ENCODE measurements at places on chromosomes 2 and 18.

DNA sequence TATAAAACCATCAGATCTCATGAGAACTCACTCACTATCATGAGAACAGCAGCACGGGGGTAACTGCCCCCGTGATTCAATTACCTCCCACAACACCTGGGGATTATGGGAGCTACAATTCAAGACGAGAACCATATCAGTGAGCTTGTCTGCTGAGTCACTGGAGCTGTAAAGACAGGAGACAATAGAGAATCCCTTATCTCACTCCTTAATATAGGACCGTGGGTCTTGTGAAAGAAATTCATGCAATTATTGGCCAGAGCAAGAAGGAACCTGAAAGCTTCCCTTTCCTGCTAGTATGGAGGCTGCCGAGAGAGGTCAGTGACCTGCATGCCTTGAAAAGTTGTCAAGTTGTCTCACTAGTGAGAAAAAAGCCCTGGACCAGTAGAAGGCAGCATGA lies 9.5 kb upstream of the TNFAIP6 start:
- DNase-seq: no peak

GRCh38 chr18:27004056-27004829 lies 138.7 kb upstream of the AQP4 start:
- no peak for DNase-seq

DNA sequence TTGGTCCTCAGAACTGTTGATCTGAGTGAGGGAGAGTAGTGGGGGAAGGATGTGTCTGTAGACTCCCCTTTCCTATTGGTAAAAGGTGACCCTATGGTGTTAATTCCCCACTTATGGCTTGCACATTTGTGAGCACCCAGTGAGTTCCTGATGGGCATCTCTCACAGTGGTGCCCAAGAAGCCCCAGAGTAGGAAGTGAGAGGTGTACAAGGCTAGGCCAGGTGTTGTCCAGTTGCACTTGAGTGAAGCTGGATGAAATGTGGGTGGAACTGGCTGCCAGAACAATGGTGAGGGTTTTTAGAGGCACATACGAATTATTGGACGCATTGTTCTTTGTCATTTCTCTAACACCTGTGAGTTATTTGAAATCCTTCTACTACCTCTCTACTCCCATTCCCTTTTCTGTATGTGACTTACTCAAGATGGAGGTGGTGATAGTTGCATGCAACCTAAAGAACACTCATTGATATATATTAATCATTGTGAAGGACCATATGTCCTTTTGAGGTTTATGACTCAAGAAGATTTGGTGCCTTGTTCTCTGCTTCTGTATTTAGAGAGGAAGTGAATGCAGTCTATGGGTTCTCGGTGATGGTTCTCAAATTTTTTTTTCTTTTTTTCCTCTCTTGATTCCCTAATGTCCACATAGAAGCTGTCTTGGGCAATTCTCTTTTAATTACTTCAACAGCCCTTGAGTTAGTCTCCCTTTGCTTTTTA lies 162.7 kb downstream of the FSHR start:
- DNase-seq: no peak

DNA sequence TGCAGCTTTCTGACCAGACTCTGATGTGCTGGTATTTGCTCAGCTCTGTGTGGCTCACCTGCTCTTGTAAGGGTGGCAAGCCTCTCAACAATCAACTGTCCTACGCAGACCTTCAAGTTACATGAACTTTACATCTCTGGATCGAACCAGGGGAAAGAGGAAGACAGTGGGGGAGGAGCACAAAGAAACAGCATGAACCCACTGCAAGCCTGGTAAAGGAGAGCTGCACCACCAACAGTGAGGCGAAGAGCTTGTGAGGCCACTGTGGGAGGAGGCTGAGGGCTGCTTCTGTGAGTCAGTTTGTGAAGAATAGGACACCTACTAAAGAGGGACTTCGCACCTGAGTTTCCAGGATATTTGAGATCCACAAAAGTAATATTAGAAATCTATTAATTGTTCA lies 18.8 kb upstream of the FAM110C start:
- DNase-seq: no peak

GRCh38 chr18:27717816-27718215 lies 459.1 kb downstream of the CDH2 start:
- no peak for DNase-seq

GRCh38 chr2:113281910-113282746 lies 3.4 kb upstream of the PAX8 start:
- DNase-seq: no peak

DNA sequence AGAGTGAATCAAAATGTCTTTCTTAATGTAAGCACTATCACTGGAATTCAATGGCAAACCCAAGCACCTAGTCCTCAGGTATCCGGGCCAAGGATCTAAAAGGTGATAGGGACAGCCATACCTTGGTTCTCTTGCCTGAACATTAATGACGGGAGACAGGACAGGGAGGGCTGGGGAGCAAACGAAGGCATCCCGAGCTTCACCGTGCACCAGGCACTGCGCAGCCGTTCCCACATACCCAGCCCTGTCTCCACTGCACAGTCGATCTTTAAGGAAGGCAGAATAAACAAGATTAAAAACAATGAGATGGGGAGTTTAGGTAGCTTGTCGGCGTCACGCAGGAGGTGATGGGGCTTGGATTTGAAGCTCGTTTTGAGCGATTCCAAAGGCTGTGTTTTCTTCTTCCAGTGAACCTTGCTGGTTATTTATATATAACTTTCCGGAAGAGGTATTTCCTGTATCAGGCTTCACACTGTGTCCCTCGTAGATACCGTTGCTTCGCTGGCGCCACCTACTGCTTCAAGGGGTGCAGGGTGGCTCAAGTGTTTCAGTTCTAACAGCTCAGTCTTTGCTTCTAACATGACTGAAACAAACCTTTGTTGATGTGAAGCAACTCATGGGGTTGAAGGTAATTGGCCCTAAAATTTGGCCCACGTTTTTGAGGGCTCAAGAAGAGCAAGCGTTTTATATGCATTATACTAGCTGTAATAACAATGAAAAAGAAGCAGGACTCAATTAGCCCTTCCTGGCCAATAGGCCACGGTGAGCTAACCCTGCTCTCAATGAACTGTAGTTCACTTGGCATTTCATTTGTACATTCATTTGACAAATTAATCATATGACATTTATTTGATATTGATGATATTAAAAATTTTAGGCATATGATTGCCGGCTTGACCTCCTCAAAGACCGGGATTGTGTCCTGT lies 77.4 kb downstream of the DCDC2C start:
- DNase-seq: peak; percentile 75

DNA sequence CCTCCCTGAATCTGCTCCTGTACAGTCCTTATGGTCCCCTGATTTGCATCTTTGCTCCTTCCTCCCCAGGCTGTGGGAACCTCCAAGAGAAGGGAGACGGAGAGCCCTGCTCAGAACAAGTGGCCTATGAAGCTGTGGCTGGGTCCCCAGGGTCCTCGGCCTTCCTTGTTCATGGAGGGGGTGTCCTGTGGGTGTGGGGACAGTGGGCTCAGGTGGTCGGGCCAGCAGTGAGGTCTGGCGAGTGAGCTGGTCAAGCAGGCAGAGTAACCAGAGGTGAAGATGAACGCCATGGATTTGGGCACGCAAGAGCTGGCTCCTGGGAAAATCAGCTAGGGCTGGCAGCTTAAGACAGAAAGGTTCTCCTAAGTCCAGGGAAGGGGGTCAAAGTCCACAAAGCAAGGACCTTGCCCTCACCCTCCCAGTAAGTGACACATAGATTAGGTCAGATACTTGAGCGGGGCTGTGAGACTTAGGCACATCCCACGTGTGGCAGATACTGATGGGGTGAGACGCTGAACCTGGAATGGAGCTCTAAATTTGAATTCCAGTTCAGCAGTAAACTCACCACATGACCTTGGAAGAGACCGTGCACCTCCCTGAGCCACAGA lies 24.8 kb downstream of the GNLY start:
- no peak for DNase-seq

DNA sequence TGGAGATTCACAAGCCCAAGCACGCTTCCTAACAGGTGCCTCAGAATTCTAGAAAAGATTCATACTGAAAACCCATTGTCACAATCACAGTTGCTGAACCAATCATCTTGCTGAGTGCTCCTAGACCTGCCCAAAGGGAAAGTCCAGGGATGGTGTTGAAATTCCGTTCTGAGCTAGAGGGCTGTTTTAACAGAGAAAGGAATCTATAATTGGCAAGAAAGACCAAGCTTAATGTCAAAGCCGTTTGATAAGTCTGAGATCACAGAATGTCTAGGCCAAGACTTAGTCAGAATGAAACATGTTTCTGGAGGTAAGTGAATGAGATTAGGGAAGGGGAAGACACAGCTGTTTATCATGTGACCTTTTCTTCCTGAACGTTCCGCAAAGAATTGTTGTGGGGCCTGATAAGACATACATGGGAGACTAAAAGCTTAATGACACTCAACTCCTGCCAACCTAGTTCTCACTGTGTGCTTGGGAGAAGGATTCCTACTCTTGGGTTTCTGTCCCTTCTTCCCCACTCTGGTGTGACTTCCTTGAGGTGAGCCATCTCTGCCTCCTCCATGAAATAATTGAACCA lies 27.5 kb downstream of the PMAIP1 start:
- DNase-seq: no peak

DNA sequence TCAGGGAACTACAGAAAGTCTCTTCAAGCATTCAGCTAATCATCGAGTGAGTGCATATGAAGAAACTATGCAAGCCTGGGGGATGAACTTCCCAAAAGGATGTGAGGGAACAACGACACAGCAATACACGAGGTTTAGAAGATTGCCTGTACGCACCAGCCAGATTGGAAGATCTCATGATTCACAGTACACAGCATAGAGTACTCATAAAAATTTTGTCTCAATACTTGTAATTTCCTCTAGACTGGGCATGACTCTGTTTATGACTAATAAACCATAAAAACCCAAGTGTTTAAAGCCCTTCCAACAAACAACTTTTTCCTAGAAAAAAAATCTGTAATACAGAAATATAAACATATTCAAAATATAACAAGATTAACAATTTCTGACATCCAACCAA lies 279.7 kb downstream of the KCNJ3 start:
- no peak for DNase-seq

- DNase-seq: peak; percentile 44
Measured at GRCh38 chr2:10002681-10003080, 40.7 kb upstream of the KLF11 start.

- DNase-seq: no peak
Measured at GRCh38 chr2:145822892-145823534, 1303.1 kb upstream of the ZEB2 start.

GRCh38 chr2:224208007-224208406 lies 168.9 kb upstream of the SERPINE2 start:
- DNase-seq: no peak

DNA sequence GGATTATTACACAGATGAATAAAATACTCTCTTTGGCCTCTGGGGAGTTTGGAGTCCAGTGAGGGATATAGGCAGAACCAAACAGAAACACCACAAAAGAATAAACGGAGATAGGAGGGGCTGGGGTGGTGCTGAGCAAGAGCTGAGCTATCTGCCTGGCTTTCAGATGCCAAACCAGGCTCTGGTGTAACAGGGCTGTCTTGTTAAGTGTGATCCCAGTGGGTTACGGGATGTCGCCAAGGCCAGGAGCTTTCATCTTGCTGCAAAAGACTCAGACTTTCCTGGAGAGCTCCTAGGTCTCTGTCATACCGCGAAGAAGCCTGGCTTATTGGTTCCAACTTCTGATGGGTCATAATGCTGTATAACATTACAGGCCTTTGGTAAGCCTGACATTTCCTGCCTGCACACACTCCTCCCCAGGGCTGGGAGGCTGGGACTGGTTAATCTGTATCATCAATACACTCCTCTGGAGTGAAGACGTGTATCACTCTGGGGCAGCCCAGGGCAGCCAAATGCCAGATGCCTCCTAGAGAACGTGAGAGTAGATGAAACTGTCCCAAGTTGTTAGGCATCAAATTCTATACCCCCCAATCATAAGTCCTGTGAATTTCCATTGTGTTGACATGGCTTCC lies 60.5 kb downstream of the STPG4 start:
- no peak for DNase-seq

DNA sequence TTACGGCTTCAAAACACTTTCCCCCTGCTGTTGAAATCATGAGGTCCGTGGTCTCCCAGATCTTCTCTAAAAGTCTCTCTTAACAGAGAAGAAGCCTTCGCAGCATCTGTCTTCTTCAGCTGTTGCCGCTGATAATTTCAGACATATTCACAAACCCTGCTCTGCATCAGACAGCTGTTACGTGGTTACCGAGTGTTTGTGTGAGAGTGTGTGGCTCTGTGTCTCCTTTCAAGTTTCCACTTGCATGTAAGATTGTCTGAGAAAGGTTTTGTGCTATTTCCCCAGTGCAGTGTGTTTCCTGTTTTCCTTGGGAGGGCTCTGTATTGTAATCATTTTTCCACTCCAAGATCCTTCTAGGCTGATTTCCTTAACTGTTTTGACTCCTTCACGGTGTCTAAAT lies 32.8 kb downstream of the MAIP1 start:
- no peak for DNase-seq

DNA sequence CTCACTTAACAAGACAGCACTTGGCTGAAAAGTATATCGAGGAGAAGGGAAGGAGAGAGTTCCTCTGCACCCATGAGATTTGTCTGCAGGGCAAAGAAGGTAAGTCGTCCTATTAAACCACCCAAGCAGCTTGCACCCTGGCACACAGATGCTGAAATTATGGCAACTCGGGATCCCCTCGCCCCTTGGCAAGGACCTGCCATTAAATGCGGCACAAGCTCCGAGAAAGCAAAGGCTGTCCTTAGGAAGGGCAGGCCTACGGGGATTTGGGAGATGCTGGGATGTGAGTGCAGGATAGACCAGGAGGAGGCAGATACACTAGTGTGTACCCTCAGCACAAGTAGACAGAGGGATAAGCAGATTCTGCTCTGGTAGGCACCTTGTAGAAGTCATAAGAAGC lies 191.5 kb downstream of the ALK start:
- DNase-seq: no peak

GRCh38 chr2:69509011-69509749 lies 71.9 kb upstream of the NFU1 start:
- DNase-seq: no peak

DNA sequence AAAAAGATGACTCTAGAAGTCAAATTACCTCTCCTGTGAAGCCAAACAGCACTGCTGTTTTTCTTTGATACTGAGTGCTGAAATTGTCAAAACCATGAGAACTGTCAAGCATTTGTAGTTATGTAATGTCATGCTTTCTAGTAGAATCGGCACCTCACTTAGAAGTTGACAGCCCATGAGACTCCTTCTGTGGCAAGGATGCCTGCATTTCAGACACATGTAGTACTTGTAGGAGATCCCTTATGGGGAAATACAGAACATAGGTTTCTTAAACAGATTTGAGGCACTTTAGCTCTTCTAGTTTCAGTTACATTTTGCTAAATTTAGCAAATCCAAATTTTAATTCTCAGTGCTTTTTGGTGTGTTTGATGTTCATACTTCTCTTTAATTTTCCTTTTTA lies 15.7 kb downstream of the ZNF407 start:
- DNase-seq: no peak

GRCh38 chr2:219125225-219125885 lies 35.3 kb downstream of the NHEJ1 start:
- DNase-seq: no peak

GRCh38 chr2:204361738-204362137 lies 183.5 kb upstream of the PARD3B start:
- no peak for DNase-seq

GRCh38 chr18:29087616-29088246 lies 910.8 kb upstream of the CDH2 start:
- DNase-seq: no peak

GRCh38 chr2:238941262-238941792 lies 93.4 kb downstream of the TWIST2 start:
- no peak for DNase-seq
